ENCODE measurements at places on chromosomes 12 and 14. TPM values are rescaled to one million over a fixed set of nuclear protein-coding genes. Genes with fewer than 3 reads are reported as not detected.

PXMP2 gene
- 28.4 TPM for total RNA-seq

ACOT6 gene
- total RNA-seq: not detected

SDSL gene
- total RNA-seq: 5.1 TPM

AP4S1 gene
- total RNA-seq: 21.0 TPM

DTX1 gene
- 34.8 TPM for total RNA-seq

MANSC1 gene
- total RNA-seq: 3.7 TPM

CRY1 gene
- 49.4 TPM for total RNA-seq

Measured in diencephalon (tissue), 1 donor.